ENCODE measurements at places on chromosomes 5 and 9.

GRCh38 chr9:105232207-105232606, 12.2 kb upstream of the SLC44A1 start:
- DNase-seq, result no peak

DNA sequence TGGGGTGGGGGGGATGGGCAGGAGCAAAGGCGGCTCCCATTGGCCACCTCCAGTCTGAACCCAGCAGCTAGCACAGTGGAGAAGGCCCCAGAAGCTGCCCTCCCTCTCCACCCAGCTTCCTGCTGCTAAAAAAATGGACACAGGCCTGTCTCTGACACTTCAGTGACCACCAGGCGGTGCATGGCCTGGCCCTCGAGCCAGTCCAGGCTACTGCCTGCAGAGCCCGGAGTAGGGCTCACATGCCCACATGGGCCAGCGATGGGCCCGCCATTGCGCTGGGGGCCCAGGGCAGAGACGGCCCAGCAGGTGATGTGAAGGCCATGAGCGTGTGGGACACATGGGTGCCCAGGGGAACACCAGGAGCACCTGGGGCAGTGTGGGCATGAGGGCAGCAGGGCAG, 52.1 kb upstream of the NOTCH1 start:
- DNase-seq, result no peak

DNA sequence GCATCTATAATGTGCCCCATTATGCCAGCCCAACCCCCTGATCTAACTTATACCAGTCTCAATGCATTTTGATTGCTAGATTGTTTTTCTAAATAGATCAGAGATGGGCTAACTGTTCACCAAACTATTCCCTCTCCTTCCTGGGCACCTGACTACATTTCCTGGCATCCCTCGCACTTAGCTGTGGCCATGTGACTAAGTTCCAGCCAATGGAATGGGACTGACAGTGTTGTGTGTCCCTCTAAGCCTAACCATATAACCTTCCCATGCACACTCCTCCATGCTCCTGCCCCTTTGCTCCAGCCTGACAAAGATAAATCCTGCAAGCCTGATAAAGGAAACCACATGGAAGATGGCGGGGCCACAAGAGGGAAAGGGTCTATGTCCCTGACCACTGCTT, 12.3 kb upstream of the IFNK start:
- DNase-seq, result no peak

DNA sequence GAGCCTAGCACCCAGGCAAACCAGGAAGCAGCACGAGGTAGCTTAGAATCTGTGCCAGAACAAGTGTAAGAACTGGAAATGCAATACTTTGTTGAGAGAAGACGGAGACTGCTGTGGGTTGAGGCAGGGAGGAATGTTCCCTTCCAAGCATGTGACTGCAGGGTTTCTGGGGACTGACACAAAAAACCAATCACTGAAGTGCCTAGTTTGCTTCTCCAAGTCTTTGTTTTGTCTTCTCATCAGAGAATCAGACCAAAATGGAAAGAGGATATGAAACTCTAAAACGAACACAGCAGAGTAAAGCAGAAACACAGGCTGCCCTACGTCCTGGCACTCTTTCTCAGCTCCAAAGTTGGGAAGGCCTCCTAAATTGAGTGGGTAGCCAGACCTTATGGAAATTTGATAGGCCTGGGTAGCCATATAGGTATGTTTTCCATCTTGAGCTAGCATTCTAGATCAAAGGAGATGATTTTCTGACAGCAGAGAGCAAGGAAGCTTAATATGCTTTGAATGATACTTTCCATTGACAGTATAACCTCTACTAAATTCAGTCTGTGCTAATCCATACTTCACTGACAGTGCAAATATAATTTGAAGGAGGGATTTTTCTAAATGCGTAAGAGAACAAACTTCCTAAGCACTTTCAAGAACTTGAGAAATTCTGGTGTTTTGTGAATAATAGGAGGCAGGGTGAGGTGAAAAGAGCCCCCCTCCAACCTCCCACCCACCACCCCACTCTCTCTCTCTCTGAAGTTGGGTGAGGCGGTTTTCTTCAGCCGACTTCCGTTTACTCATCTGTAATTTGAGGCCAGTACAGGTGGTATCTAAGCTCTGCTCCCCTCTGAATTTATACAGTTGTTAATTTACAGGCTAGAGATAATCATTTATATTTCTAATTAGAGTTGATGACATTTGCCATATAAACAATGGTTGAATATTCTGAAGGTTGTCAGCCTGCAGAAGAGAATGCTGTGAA, 5.5 kb downstream of the ADRB2 start:
- no peak for DNase-seq

GRCh38 chr5:35821513-35821912, 35.2 kb upstream of the IL7R start:
- DNase-seq, result no peak

DNA sequence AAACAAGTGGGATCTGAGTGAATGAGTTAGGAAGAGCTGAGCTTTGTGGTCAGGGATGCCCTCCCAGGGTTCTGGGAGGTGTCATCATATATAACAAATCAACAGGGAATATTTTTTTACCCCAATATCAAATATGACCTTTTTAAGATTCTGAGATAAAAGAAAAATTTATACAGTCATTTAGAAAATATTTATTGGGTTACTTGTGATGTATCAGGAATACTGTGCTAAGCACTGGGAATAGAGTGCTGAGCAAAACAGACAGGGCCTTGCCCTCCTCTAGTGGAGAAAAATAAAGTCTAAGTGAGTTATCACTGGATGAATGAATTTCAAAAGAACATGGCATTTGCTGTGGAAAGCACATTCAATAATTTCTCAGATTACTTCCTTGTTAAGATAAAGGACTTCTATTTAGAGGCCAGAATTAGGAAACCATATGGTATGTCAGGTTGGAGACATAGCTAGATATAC, 102.9 kb downstream of the BOD1 start:
- DNase-seq, result no peak

DNA sequence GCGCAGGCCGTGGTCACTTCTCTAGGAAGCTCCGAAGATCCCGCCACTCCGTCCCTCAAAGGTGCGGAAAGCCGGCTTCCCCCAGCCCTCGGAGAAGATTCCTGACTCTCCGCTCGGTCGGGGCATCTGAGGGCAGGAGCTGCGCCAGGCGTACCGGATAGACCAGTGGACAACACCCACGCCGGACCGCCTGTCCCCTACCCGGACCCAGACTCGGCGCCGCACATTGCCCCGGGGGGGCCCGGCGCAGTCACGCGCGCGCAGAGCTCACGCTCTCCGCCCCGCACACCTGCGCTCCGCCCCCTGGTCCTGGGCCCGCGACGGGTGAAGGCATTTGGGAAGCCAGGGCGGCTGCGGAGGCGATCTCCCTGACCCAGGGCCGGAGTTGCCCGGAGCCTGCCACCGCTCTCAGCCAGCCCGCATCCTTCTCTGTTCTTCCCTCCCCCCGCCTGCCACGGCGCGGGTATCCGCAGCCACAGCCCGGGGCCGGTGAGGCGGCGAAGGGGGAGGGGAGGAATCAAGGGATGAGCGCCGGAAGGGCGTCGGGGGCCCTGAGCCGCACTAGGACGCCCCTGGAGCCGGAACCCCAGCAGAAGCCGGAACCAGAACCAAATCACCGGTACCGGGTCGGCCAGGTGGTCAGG, 448 bp downstream of the RELL2 start:
- DNase-seq, result peak; percentile 39

GRCh38 chr5:115180165-115180709, 10.5 kb upstream of the TRIM36 start:
- DNase-seq, result no peak

- peak; percentile 65 for DNase-seq
These were observed 30.7 kb downstream of the TRIP13 start for GRCh38 chr5:923281-923873.

- no peak for DNase-seq
These were observed 103.5 kb downstream of the ACER2 start for GRCh38 chr9:19512103-19512832.

DNA sequence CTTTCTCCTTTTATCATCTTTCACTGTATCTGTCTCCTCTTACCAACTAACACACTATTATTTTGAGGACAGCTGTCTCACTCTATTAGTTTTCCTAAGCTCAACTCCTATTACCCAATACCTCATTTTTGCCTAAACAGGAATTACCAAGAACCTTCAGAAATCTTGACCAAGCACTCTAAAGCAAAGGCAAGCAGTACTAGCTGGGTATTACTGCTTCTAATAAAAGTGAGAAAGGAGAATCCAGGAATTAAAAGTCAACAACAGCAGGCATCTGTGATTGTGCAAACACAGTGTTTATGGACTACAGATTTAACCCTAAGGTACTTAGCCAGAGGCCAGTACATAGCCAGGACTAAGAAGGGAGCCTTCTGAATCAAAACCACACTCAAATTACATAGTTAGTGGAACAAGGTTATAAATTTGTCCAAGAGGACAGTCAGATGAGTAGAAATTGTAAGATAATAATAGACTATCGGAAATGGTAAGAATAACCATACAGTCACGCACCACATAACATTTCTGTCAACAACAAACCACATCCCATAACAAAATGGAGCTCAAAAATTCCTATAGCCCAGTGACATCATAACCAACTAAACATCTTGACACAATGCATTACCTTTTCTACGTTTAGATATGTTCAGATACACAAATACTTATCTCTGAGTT, 8.3 kb downstream of the RFX3 start:
- no peak for DNase-seq

DNA sequence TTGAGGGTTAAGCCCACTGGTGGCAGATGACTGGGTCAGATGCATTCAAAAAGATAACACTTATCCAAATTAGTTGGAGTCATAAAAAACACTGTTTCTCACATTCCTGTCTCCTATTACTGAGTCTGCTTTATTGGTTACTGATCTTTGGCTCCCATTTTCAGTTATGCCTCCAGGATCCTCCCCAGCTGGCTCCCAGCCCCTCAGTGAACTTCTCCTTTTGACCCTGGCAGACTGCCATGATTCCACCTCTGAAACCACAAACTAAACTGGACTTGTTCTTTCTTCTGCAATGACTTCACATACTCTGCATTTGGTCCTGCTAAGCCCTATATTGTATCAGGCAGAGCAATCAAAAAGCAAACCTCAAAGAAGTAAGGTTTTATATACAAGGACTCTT, 860.8 kb upstream of the DMAC1 start:
- DNase-seq, result no peak

GRCh38 chr9:33190021-33190705, 23.0 kb upstream of the B4GALT1 start:
- no peak for DNase-seq

GRCh38 chr9:94031946-94032345, 52.3 kb upstream of the PTPDC1 start:
- no peak for DNase-seq

DNA sequence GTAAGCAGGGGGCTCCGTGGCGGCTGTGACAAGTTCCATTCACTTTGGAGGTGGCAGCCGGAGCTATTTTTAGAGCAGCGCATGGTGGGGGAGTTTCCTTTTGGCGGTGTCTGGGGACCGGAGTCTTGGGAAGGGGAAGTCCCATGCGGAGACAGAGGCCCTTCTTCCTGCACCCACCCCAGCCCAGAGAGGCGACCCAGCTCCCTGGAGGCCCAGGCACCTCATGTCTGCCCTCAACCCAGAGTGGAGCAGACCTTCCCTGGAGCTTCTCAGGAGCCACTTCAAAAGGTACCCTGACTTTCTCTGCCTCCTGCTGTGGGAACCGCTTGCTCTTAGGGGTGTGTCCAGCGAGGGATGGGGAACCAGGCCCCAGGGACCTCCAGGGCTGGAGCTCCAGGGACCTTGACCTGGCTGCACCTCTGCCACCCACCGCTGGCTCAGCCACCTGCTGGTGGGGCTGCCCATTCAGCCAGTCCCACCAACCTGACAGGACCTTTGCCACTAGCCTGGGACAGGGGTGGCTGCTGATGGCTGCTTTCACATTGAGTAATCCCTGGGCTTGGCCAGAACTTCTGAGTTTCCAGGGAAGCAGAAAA, 34.1 kb downstream of the NEK6 start:
- DNase-seq, result peak; percentile 60

GRCh38 chr5:116504593-116505166, 69.9 kb downstream of the SEMA6A start:
- DNase-seq, result no peak

GRCh38 chr9:78115073-78115472, 83.5 kb upstream of the GNAQ start:
- DNase-seq, result no peak

- no peak for DNase-seq
These were observed 33.9 kb upstream of the RAD23B start for GRCh38 chr9:107249131-107249533.

DNA sequence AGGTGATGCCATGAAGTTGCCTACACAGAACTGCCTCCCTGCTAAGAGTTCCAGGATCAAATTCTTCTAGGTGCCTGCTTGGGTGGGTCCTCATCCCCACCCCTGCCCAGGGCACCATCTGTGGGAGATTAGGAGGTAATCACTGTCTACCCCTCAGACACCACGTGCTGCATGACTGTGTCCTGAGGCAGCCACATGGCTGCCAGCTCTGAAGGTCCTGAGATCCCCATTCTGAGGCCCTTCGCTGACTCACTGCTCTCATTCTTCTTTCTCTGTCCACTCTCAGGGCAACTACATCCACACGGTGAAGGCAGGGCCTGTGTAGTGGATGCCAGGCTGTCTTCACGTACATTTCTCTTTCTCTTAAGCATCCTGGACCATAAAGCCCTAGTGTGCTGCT, 222.9 kb upstream of the ANKRD55 start:
- no peak for DNase-seq

DNA sequence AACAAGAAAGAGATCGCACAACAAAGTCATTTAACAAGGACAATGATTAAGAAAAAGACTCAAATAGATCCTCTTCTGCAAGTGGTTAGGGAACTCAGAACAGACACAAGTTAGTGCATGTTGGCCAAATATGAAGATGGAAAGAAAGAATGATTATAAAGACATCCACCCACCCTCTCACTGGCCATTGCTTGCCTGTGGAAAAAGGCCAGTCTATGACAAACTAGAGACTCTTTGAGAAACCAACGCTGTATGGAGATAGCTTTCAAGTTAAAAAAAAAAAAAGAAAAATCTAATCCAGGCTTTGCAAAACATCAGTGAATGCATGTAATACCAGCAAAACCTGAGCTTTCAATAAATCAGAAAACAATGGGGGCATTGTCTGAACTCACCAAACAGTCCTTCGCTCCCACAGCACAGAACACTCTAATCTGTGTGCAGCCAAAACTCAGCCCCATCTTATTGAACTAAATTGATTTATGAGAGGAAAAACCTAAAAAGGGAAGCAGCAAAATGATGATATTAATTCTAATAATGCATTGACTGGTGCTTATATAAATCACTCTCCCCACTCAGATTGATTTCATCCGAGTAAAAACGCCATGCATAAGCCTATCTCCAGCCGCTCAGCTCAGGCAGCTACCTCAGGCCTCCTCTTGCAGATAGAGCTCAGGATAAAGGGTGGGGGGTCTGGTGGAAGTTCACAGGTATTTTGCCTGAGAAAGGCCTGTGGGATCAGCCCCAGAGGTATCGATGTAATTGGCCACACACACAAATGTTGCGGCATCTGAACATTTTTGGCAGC, 547.1 kb downstream of the CCDC171 start:
- no peak for DNase-seq

Measured in stimulated activated CD8-positive, alpha-beta memory T cell treated with anti-CD3 and anti-CD28 coated beads, Interleukin-15, amount 100 ng/mL, for 48 hours (primary cell).